ENCODE measurements at places on chromosomes 6 and 20.

- no peak overlapping the region for H3K27ac ChIP-seq
- H3K27me3 ChIP-seq: peaks cover 72% of the 10 kb centered on the region
- H3K4me3 ChIP-seq: no peak overlapping the region
- H3K36me3 ChIP-seq: no peaks in the 10 kb centered on the region
Measured at GRCh38 chr20:59819496-59820203, 113.8 kb downstream of the SYCP2 start.

GRCh38 chr20:4811661-4812181 lies 90.0 kb downstream of the PRND start:
- DNase-seq: no peak
- no peaks in the 10 kb centered on the region for H3K36me3 ChIP-seq
- H3K4me1 ChIP-seq: peaks cover 10% of the 10 kb centered on the region
- no peaks in the 10 kb centered on the region for H3K27me3 ChIP-seq

DNA sequence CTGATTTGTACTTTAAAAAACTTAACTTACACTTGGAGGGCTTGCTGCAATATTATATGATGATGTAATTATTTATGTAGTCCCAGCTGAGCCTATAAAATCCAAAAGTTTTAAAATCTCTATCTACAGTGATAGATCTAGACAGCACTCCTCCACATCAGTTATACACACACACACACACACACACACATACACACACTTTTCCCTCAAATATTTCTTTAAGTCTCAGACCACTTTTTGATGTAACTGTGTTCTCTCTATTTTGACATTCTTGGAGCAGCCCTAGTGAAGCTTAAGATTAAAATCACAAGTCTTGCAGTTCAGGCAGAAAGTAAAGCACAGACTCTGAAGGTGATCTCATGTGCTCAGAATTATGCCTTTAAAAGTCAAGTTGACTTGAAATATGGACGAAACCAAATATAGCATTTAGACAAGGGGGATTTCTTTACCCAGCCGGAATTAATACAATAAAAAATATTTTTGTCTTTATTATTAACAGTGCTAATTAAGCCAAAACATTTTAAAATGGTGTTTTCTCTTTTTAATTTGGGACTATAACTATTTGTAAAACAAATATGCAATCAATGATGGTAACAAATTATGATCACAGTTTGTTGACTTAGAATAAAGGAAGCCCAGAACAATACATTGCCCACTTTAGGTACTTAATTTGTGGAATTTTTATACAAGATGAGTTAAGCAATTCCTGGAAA lies 63.5 kb upstream of the TMEM30A start:
- H3K36me3 ChIP-seq: no peaks in the 10 kb centered on the region
- peak overlapping the region; percentile 90 for H3K27ac ChIP-seq
- H3K27me3 ChIP-seq: no peaks in the 10 kb centered on the region
- H3K4me3 ChIP-seq: no peak overlapping the region
- no peak for DNase-seq

- no peaks in the 10 kb centered on the region for H3K36me3 ChIP-seq
- no peak for DNase-seq
- H3K27me3 ChIP-seq: peaks cover 1% of the 10 kb centered on the region
- H3K27ac ChIP-seq: no peak overlapping the region
- peaks cover 6% of the 10 kb centered on the region for H3K4me1 ChIP-seq
Measured at GRCh38 chr6:41036186-41036585, 2.8 kb downstream of the UNC5CL start.

GRCh38 chr20:59412181-59412580 lies 111.8 kb downstream of the EDN3 start:
- H3K4me1 ChIP-seq: peaks cover 18% of the 10 kb centered on the region
- no peak overlapping the region for H3K4me3 ChIP-seq
- no peak overlapping the region for H3K27ac ChIP-seq
- H3K27me3 ChIP-seq: peaks cover 25% of the 10 kb centered on the region

- no peak overlapping the region for H3K4me3 ChIP-seq
- no peak for DNase-seq
- H3K27ac ChIP-seq: no peak overlapping the region
- H3K4me1 ChIP-seq: no peaks in the 10 kb centered on the region
- H3K36me3 ChIP-seq: no peaks in the 10 kb centered on the region
Measured at GRCh38 chr20:22728146-22728745, 143.9 kb upstream of the FOXA2 start.

DNA sequence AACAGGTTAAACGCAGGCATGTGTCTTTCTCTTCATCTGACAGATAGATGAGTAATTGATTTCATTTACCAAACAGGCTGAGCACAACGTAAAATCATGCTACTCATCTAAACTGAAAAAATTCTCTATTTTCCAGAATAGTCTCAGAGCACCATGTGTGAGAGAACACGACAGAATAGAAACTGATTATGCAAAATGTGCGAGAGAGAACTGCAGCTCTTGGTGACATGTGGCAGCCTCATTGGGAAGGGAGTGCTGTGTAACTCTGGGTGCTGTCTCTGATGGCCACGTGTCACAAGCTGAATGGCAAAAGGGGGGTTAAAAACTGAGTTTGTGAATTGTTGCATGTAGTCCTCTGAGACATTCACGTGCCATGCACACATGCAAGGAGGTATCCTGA lies 143.7 kb upstream of the ATXN1 start:
- no peak for DNase-seq
- peaks cover 3% of the 10 kb centered on the region for H3K27me3 ChIP-seq
- no peak overlapping the region for H3K27ac ChIP-seq
- no peak overlapping the region for H3K4me3 ChIP-seq

DNA sequence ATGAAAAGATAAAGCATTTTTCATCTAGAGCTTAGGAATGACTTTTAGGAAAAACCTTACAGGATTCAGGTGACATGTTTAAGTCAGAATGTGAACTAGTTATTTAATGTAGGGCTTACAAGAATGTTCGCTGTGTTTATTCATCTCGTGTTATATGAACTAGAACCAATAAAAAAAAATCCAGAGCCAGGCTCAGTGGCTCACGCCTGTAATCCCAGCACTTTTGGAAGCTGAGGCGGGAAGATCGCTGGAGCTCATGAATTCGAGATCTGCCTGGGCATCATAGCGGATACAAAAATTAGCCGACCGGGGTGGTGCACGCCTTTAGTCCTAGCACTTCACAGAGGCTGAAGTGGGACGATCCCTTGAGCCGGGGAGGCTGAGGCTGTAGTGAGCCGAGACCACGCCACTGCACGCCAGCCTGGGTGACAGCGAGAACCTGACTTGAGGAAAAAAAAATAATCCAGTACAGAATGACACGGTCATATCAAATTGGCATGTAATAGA lies 46.3 kb downstream of the OR2B2 start:
- peak overlapping the region; percentile 88 for H3K27ac ChIP-seq
- peak overlapping the region; percentile 79 for H3K4me3 ChIP-seq
- DNase-seq: peak; percentile 46
- peaks cover 34% of the 10 kb centered on the region for H3K4me1 ChIP-seq

- DNase-seq: no peak
- no peaks in the 10 kb centered on the region for H3K36me3 ChIP-seq
- peaks cover 21% of the 10 kb centered on the region for H3K27me3 ChIP-seq
Measured at GRCh38 chr20:47843886-47844567, 58.7 kb upstream of the SULF2 start.

DNA sequence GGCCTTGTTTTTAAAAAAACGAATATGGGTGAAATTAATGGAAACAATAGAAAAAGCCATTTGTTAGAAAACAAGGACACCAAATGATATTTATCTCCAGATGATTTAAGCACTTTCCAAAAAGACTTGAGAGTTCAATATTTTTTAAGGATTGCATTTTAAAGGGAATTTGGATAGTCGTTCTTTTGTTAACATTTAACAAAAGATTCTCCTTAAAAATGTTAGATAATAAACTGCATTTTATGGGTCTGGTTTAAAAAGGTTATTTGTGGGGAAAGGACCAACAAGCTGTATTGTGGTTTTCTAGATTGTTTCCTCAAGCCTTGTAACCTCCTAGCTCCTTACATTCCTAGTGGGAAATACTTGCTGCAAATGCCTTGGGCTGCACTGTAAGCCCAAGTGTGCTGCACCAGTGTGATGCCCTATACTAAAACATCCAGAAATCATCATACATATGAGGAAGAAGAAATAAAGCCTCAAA lies 1.5 kb upstream of the PHIP start:
- H3K4me1 ChIP-seq: peaks cover 29% of the 10 kb centered on the region
- H3K27me3 ChIP-seq: peaks cover 3% of the 10 kb centered on the region
- peak overlapping the region; percentile 94 for H3K27ac ChIP-seq

DNA sequence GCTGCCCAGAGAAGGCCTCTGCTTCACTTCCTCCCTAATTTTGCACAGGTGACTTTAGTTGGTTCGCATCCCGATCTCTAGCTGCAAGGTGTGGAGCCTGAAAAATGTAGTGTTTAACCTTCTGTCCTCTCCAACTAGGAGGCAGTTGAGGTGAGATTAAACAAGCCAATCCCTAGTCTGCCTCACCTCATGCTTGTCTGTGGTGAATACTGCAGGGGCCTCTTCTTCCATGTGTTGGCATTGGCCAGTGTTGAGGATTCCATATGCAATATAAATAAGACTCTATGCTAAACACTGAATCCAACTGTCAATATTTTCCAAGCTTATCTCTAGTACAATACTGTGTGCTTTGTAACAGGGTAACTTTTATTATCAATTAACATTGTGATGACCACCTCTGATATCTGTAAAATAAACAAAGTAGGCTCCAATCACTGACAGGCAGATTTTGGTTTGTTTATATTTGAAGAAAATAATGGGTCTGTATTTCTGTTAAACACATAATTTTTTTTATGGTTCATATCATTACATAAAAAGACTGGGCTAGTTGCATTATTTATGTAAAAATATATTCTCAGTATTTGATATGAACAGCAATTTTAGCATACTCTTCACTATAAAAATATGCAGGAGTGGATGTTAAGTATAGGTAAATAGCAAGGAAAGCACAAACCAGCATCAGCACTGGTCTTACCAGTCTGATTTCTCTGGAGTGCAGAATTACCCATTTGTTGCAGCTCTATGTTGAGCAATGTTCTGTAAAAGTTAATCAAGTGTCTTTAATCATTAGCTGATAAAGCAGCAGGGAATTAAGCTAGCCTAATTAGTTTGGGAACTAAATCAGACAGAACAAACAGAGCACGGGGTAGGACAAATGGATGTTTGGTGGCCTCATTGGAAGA lies 74.0 kb downstream of the ANKRD6 start:
- no peak overlapping the region for H3K4me3 ChIP-seq
- peaks cover 14% of the 10 kb centered on the region for H3K4me1 ChIP-seq
- DNase-seq: no peak
- no peaks in the 10 kb centered on the region for H3K27me3 ChIP-seq
- H3K36me3 ChIP-seq: no peaks in the 10 kb centered on the region

- peaks cover 4% of the 10 kb centered on the region for H3K36me3 ChIP-seq
- peak overlapping the region; percentile 83 for H3K4me3 ChIP-seq
- H3K27ac ChIP-seq: peak overlapping the region; percentile 91
Measured at GRCh38 chr20:50151034-50151743, 2.3 kb downstream of the PEDS1 start.

- no peak overlapping the region for H3K27ac ChIP-seq
- H3K27me3 ChIP-seq: peaks cover 89% of the 10 kb centered on the region
- peaks cover 7% of the 10 kb centered on the region for H3K4me1 ChIP-seq
- H3K36me3 ChIP-seq: peaks cover 4% of the 10 kb centered on the region
- no peak overlapping the region for H3K4me3 ChIP-seq
- no peak for DNase-seq
Measured at GRCh38 chr20:2698912-2699311, 6.3 kb downstream of the EBF4 start.

- H3K36me3 ChIP-seq: no peaks in the 10 kb centered on the region
- DNase-seq: no peak
- no peak overlapping the region for H3K4me3 ChIP-seq
- H3K27ac ChIP-seq: no peak overlapping the region
- H3K4me1 ChIP-seq: no peaks in the 10 kb centered on the region
Measured at GRCh38 chr6:167731731-167732422, 94.8 kb upstream of the AFDN start.

DNA sequence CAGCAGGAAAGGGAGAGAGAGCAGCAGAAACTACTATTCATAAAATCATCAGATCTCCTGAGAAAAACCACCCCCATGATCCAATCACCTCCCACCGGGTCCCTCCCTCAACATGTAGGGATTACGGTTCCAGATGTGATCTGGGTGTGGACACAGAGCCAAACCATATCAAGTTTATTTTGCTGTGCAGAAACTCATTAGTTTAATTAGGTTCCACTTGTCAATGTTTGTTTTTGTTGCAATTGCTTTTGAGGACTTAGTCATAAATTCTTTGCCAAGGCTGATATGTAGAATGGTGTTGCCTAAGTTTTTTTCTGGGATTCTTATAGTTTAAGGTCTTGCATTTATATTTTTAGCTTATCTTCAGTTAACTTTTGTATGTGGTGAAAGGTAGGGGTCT lies 422.0 kb upstream of the HS3ST5 start:
- no peak overlapping the region for H3K4me3 ChIP-seq
- DNase-seq: no peak
- H3K36me3 ChIP-seq: no peaks in the 10 kb centered on the region
- H3K4me1 ChIP-seq: no peaks in the 10 kb centered on the region
- H3K27ac ChIP-seq: no peak overlapping the region

- H3K27ac ChIP-seq: peak overlapping the region; percentile 98
- H3K4me3 ChIP-seq: peak overlapping the region; percentile 63
- H3K4me1 ChIP-seq: peaks cover 62% of the 10 kb centered on the region
- no peaks in the 10 kb centered on the region for H3K27me3 ChIP-seq
- DNase-seq: no peak
Measured at GRCh38 chr6:42441697-42442081, 10.0 kb downstream of the TRERF1 start.

GRCh38 chr6:136467186-136467585 lies 83.0 kb downstream of the MAP7 start:
- no peaks in the 10 kb centered on the region for H3K27me3 ChIP-seq
- H3K36me3 ChIP-seq: no peaks in the 10 kb centered on the region
- H3K4me1 ChIP-seq: peaks cover 3% of the 10 kb centered on the region
- DNase-seq: no peak

DNA sequence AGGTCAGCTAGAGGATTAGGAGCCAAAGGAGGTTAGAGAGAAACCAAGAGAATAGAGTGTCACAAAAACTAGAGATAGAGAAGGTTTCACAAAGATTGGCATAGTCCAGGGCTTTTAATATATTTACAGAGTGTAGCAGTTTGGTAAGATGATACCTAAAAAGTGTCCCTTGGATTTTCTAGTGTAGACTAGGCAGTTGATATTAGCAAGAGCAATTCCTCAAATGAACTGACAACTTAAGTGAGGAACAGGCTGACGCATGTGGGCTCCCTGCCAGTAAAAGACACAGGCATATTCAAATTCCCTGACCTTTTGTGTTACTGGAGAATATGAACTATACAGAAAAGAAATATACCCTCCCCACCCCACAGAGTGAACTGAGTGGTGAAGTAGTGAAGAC lies 40.1 kb downstream of the VTA1 start:
- DNase-seq: no peak
- H3K27ac ChIP-seq: peak overlapping the region; percentile 36
- H3K4me1 ChIP-seq: peaks cover 20% of the 10 kb centered on the region
- no peaks in the 10 kb centered on the region for H3K27me3 ChIP-seq

GRCh38 chr6:114403858-114404257 lies 61.0 kb upstream of the HS3ST5 start:
- no peaks in the 10 kb centered on the region for H3K4me1 ChIP-seq
- no peak for DNase-seq
- H3K27ac ChIP-seq: no peak overlapping the region
- no peak overlapping the region for H3K4me3 ChIP-seq

GRCh38 chr6:137973201-137973600 lies 106.1 kb downstream of the TNFAIP3 start:
- peaks cover 14% of the 10 kb centered on the region for H3K4me1 ChIP-seq
- H3K27ac ChIP-seq: no peak overlapping the region
- H3K4me3 ChIP-seq: no peak overlapping the region
- no peaks in the 10 kb centered on the region for H3K36me3 ChIP-seq

GRCh38 chr20:44579313-44580081 lies 2.9 kb upstream of the PKIG start:
- no peak overlapping the region for H3K4me3 ChIP-seq
- peaks cover 3% of the 10 kb centered on the region for H3K36me3 ChIP-seq
- peaks cover 59% of the 10 kb centered on the region for H3K4me1 ChIP-seq
- H3K27ac ChIP-seq: peak overlapping the region; percentile 31
